ENCODE measurements at places on chromosomes 4 and X.

- no peak for DNase-seq
These were observed 48.9 kb downstream of the CXCL1 start for GRCh38 chr4:73918058-73918457.

- DNase-seq, result no peak
These were observed 106.3 kb upstream of the TEX13D start for GRCh38 chrX:124226129-124226528.

DNA sequence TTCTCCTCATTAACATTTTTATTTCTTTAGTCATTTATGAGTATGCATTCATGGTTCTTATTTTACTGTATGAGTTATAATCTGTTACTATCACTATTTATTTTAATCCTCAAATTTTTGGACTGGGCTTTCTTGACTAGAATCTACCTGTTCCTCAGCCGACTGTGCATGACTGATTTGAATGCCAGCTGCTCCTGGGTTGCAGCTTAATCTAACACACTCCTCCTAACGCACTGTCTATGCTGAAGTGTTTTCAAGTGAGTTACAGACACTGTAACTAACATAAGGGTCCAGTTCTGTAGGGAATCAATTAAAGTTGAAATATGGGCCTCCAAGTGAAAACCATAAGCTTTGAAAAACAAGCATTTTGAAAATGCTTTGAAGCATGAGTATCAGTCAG is 137.4 kb upstream of the ARSJ start:
- DNase-seq, result no peak

DNA sequence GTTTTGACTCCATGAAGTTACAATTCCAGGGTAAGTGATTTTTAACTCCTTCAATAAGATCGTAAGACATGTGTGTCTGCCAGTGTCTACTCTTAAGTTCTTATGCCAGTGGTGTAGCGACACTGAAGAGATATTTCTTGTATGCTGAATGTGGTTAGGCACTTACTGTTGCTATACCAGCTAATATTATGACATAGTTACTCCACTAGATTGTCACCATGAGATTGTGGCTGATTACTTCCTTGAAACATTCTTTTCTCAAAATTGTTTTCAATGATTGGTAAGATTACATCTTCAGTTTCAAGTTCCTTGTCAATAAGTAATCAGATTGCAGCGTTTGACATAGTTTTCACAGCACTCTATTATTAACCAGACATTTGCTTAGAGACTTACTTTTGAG is 60.6 kb upstream of the PAGE5 start:
- DNase-seq, result no peak

GRCh38 chrX:44012484-44013096 is 39.4 kb upstream of the NDP start:
- no peak for DNase-seq

DNA sequence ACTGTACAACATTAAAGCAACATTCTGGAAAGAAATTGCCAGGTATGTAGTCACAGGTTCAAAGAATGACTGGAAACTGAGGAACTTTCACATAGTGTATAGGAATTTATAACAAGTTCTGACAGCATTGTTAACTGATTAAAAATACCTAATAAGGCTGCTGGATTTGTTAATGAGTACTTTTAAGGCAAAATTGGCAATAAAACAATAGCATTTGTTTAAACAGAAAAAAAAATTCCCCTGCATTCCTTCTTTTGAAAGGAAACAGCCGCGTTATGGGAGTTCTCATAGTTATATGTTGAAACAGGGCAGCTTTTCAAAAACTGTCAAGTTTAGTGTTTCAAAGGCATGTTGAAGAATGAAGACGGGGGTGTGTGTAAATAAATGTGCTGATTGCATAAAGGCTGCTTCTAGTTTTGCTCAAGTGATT is 282.5 kb upstream of the FAT1 start:
- no peak for DNase-seq

DNA sequence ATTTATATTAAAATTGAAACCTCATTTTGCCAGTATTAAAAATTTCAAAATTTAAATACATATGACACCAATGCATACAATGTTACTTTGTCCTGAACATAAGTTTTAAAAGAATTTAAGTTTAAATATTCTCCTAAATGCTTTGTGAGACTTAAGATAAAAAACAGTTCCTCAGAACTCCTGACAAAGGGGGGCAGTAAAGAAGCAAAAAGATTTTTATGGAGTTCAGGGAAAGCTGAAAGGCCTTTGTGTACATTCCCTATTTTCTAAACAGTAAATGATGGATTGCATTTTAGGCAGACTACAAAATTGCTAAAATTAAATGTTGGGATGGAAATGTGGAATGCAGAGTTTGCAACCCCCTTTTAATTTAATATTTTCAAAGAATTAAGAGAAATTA is 81.7 kb downstream of the SNCA start:
- no peak for DNase-seq

GRCh38 chrX:106874075-106874474 is 29.1 kb downstream of the RIPPLY1 start:
- DNase-seq, result no peak

- no peak for DNase-seq
These were observed 247.3 kb downstream of the GPAT3 start for GRCh38 chr4:83783215-83783614.

GRCh38 chr4:35943606-35944005 is 300.7 kb downstream of the ARAP2 start:
- no peak for DNase-seq

GRCh38 chr4:75790024-75790423 is 65.6 kb downstream of the USO1 start:
- no peak for DNase-seq

DNA sequence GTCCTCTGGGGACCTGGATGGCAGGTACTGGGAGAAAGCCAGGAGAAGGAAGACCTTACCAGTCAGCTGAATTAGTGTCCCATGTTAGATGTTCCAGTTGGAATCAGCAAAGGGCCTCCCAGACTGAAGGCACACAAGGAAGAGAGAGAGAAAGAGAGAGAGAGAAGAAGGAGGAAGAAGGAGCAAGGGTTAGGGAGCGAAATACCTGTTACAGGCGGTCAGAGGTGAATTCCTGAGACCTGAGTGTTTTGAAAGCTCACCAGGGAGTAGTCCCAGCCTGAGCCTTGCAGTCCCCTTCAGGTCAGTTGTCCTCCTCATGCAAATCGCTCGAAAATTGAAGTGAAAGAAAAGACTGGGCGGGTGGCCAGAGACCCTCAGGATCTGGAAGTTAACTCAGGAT is 60.3 kb downstream of the USP11 start:
- DNase-seq, result no peak

DNA sequence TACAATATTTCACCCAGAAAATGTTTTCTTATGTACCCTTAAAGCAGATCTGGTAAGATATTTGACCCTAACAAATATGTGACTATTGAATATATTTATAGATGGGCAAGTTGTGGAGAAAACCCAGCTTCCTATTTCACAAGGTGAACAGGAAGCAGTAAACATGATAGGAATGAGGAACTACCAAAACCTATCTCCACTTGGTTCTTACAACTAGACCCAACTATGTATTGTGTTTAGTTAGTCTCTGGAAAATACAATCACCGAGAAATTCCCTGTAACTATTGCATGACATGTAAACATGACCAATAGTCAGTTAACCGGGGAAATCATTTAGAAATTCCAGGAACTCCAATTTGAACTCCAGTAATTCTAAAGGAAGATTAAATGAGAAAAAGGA is 8.4 kb upstream of the RXFP1 start:
- DNase-seq, result no peak

GRCh38 chr4:39718366-39719323 is 20.7 kb downstream of the UBE2K start:
- DNase-seq, result no peak

GRCh38 chr4:52265781-52266525 is 214.8 kb downstream of the SPATA18 start:
- no peak for DNase-seq

GRCh38 chrX:64843224-64843623 is 133.0 kb downstream of the ZC4H2 start:
- no peak for DNase-seq

DNA sequence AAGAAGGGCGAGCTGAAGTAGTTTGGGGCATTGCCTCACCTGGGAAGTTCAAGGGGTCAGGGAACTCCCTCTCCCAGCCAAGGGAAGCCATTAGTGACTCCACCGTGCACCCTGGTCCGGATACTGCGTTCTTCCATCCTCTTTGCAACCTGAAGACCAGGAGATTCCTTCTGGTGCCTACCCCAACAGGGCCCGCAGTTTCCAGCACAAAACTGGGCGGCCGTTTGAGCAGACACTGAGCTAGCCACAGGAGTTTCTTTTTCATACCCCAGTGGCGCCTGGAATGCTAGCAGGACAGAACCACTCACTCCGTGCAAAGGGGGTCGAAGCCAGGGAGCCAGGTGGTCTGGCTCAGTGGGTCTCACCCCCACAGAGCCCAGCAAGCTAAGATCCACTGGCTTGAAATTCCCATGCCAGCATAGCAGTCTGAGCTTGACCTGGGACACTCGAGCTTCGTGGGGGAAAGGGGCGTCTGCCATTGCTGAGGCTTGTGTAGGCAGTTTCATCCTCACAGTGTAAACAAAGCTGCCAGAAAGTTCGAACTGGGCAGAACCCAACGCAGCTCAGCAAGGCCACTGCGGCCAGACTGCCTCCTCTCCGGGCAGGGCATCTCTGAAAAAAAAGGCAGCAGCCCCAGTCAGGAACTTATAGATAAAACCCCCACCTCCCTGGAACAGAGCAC is 1039.4 kb upstream of the IGFBP7 start:
- DNase-seq, result no peak

DNA sequence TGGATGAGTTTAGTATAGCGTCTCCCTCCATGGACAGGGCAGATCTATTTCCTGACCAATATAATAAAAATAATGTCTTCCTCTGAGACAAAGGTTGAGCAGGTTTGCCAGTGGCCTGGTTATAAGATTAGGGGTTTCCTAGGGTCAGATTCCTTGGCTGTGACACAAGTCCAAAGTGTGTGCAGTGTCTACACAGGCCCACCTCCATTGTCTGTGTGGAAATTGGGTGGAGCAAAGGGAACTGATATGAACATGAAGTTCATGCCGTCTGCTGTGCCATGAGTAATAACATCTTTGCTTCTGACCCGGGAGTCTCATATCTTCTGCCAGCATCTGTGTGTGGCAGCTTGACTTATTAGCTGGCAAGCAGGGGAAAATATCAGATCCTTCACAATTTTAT is 187.7 kb upstream of the BOD1L1 start:
- DNase-seq, result no peak

GRCh38 chrX:100264200-100264599 is 145.9 kb downstream of the PCDH19 start:
- DNase-seq, result no peak

DNA sequence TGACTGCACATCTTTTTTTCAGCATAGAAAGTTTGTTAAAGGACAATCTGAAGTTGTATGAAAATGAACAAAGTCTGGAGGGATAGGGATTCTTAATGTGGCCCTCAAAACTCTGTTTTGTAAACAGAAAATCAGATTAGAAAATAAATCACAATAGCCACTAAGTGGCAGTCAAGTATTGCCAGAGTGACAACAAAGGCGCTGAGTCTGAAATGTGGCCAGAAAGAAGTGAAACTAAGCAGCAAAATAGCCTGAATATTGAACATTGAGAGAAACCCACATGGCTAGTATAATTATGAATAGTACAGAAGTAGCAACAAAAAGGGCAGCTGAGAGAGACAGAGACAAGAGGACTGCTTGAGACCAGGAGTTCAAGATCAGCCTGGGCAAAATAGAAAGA is 81.1 kb upstream of the CT45A1 start:
- no peak for DNase-seq

DNA sequence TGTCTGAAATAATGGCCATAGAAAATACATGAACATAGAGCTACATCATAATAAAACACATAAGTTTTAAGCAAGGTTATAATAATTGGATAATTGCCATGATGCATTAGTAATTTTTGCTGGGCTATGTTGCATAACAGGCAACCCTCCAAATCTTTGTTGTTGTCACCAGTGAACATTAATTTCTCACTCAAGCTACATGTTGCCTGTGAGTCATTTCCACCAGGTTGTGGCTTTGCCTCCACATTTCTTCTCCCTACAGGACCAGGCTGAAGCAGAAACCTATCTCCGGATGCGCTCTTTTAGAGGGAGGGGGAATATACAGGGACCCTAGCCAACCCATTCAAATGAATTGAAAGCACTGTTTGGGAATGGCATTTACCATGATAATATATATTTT is 347.7 kb downstream of the GABRG1 start:
- DNase-seq, result no peak

DNA sequence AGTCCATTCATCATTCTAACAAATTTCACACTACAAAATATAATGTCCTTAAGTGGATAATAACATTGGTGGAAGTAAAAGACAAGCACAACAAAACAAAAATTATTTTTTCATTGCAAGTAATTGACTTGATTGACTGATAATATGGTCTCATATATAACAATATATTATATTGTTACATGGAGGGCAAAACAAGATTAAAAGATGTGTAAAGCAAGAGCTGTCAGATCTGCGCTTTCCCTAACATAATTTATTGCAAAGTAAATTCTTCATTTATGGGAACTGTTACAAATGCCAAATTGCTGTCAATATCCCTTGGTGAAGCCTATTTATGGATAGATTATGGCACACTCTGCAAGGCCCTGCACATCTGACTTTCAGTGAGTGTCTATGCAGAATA is 233.6 kb downstream of the PCDH7 start:
- DNase-seq, result no peak

- no peak for DNase-seq
These were observed 282.0 kb downstream of the PPP3CA start for GRCh38 chr4:101065346-101065745.

GRCh38 chr4:152479428-152480026 is 56.4 kb downstream of the FBXW7 start:
- no peak for DNase-seq

All from left forelimb (tissue), 1 donor.